Amygdala (tissue), 56 donors: ENCODE measurements at places on chromosomes 16 and 17.

GRCh38 chr17:44880062-44880461 lies 19.2 kb downstream of the EFTUD2 start:
- DNase-seq: no peak

GRCh38 chr17:51740531-51740930 lies 418.0 kb downstream of the CA10 start:
- DNase-seq: no peak

GRCh38 chr16:535446-536405 lies 8.2 kb downstream of the CAPN15 start:
- no peak for DNase-seq

GRCh38 chr17:18280766-18281371 lies 20.4 kb downstream of the MIEF2 start:
- no peak for DNase-seq

GRCh38 chr16:1394367-1394951 lies 20.0 kb downstream of the UNKL start:
- no peak for DNase-seq

DNA sequence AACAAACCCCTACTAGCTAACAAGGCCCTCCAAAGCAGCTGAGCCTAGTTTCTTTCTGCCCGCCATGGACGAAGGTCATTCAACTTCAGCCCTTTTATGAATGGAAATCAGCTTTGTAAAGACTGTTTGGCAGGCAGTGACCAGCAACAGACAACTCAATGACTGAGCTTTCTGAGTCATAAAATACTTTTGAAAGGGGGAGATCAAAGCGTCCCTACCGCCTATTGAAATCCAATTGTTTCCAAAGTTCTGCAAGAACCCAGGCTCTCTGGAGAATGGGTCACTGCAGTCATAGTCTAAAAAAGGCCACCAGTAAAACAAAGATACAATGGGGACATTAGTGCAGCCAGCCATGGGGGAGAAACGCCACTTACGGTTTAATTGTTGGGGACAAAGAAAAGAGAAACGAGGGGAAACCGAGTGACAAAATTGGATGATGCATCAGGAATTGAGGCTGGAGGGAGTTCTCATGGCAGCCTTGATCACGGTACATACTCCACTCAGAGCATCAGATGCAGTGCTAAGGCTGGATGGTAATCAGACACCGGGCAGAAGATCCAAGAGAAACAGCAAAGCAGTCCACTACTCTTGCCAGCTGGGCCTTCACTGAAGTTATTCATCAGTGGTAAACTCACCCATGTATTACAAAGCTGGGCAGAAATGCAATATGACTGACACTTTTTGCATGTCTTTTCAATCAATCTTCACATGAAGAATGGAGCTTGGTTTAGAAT lies 9.8 kb downstream of the ADAMTS18 start:
- DNase-seq: no peak

DNA sequence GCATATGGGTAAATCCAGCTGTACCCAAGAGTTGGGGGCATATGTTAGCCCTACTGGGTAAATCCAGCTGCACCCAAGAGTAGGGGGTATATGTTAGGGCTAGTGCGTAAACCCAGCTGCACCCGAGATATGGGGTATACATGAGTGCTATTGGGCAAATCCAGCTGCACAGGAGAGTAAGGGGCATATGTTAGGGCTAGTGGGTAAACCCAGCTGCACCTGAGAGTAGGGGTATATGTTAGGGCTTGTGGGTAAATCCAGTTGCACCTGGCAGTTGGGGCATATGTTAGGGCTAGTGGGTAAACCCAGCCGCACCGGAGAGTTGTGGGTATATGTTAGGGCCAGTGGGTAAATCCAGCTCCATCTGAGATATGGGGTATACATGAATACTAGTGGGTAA lies 80.9 kb downstream of the WWOX start:
- DNase-seq: no peak

DNA sequence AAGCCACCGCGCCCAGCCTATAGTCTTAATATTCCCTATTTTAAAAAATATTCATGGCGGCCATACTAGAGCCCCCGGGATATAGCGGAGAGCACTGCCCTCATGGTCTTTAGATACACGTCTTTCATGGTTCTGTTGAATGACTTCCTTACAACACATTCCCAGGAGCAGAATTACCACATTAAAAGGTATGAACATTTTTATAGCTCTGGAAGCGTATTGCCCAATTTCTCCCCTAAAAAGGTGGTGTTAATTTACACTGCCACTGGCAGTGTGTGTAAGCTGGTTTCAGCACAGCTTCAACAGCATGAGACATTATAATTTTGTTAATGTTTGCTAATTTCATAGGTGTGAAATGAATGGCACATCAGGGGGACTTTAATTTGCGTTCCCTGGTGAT lies 19.0 kb downstream of the C17orf100 start:
- no peak for DNase-seq

GRCh38 chr17:65487161-65487560 lies 74.3 kb downstream of the AXIN2 start:
- DNase-seq: no peak

- DNase-seq: no peak
Observed at GRCh38 chr16:88408561-88409142, 25.9 kb downstream of the ZNF469 start.

DNA sequence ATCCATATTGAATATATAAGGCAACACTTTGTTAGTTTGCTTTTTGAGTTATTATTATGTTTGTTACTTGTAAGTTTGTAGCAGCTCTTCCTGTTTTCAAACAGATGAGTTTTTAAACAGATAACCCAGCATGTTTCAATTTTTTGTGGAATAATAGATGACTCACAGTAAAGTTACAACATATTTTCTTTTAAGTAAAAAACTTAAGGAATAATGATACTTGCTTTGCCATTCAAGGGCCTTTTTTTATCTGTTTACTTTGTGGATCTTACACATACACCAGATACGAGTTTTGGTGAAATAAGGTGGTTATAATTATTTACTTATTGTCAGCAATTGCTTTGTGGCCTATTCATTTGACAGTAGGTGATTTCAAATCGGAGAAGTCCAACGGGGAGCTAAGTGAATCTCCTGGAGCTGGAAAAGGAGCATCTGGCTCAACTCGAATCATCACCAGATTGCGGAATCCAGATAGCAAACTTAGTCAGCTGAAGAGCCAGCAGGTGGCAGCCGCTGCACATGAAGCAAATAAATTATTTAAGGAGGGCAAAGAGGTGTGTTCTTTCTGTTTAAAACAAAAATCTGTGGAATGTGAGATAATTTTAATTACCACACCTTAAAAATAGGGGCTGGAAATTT lies 66.3 kb downstream of the BPTF start:
- DNase-seq: no peak

DNA sequence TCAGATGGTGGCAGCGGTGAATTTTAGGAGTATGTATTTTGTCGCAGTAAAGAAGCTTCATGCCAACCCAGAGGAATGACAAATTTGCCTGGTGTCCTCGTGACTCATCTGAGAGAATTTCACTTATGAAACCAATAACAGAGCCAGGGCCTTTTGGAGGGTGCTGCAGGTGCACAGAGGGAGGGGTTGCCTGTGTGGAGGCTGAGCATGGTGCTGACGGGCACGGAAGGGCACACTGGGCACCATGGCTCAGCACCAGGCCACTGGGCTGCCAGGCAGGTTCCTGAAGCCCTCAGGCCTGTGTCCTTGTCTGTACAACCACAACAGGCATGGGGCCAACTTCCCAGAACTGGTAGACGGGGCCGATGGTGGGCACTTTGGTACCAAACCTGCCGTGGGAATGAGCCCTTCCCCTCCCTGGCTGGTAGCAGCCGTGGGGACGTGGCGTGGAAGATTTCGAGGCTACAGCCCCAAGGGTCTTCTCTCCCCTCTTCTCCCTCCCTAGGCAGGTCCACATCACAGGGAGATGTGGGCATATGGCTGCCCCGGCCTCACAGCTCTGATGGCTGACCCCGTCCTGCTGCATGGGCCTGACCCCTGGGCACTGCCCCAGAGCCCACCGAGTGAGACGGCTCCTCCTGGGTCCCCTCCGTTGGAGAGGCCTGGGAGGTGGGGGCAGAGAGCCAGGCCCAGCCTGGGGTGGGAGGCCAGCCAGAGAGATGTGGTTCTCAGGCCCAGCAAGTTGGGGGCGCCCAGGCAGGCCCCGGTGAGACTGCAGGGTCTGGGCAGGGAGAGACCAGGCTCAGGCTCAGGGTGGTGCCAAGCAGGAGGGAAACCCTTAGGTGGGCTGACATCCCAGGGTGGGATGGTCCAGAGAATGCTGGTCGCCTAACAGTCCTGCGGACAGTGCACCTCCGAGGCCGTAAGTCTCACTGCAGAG lies 30.2 kb upstream of the ZNF469 start:
- DNase-seq: no peak

DNA sequence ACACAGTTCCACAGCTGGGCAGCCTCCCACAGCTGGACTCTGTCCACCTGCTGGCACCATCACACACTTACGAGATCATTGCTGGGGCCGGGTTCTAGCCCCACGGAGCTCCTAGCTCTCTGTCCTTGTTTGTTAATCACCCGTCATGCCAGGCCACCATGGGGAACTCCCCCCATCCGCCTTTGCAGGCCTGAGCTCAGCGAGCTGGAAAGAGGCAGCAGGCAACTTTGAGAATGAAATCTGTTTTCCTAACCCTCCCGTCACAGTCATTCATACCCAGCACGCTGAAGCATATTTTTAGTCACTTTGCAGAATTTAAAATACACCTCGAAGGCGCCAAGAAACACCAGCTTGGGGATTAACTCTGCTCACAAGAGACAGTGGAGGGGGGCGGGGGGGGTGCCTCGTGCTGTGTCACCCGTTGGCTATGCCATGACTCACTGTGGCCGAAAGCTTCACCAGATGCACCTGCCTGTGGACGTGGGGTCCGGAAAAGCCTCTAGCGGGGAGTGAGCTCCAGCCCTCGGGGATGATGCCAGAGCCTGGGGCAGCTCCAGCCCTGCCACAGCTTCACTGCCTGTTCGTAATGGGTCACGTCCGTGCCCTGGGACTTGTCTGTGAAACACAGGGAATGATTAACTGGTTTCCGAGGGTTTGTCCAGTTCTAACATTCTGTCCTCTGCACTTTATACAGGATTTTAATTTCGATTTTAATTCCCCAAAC lies 1.4 kb upstream of the SPNS2 start:
- no peak for DNase-seq

- DNase-seq: no peak
Observed at GRCh38 chr17:4969047-4969550, 1.5 kb upstream of the SPAG7 start.

GRCh38 chr16:81693744-81694303 lies 85.3 kb upstream of the PLCG2 start:
- no peak for DNase-seq

- no peak for DNase-seq
Observed at GRCh38 chr17:48470388-48471034, 40.5 kb upstream of the SKAP1 start.

GRCh38 chr16:79336437-79337229 lies 263.9 kb downstream of the MAF start:
- DNase-seq: no peak

- DNase-seq: no peak
Observed at GRCh38 chr16:7397901-7398300, 65.3 kb downstream of the RBFOX1 start.

DNA sequence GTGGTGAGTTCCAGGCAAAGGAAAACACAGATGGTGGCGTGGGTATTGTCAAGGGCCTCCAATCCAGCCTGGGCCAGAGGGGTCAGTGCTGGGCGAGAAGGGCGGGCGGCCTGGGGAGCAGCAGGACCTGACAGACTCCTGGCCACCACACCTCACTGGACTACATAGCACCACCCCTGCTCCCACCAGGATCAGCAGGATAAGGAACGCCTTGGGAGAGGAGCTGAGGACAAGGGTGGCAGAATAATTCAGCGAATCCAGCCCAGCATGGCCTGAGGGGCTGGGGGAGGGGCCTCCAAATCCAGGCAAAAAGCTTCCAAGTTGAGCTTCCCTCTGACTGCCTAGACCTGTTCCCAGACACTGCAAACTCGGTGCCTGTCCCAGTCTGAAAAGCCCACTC lies 6.5 kb downstream of the DLX4 start:
- DNase-seq: no peak

GRCh38 chr16:88915639-88916327 lies 49.3 kb upstream of the PABPN1L start:
- DNase-seq: no peak

DNA sequence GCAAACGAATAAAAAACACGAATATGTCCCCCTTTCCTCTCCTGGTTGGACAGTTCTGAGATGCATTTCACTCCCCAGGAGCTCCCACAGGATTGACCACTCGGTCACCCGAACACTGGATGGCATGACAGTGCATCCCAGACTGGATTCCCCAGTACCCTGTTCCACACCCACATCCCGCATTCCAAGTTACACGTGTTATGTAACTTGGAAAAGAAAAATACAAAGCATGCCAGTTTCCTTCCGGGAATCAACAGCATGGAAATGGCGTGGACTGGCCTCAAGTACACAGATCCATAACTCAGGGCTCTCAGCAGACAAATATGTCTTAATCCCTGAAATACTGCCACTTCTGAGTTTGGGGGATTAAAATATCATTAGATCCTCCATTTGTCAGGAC lies 12.6 kb upstream of the KLHL36 start:
- no peak for DNase-seq

- no peak for DNase-seq
Observed at GRCh38 chr17:16912021-16912962, 59.6 kb downstream of the TNFRSF13B start.

GRCh38 chr16:31335431-31335830 lies 19.5 kb upstream of the ITGAX start:
- no peak for DNase-seq

- no peak for DNase-seq
Observed at GRCh38 chr17:33968350-33969044, 286.6 kb upstream of the CCL2 start.

GRCh38 chr16:46954562-46954961 lies 18.9 kb downstream of the DNAJA2 start:
- no peak for DNase-seq

- DNase-seq: no peak
Observed at GRCh38 chr17:40251576-40251975, 32.5 kb downstream of the WIPF2 start.

- DNase-seq: no peak
Observed at GRCh38 chr17:76675648-76676047, 32.1 kb upstream of the ST6GALNAC1 start.

DNA sequence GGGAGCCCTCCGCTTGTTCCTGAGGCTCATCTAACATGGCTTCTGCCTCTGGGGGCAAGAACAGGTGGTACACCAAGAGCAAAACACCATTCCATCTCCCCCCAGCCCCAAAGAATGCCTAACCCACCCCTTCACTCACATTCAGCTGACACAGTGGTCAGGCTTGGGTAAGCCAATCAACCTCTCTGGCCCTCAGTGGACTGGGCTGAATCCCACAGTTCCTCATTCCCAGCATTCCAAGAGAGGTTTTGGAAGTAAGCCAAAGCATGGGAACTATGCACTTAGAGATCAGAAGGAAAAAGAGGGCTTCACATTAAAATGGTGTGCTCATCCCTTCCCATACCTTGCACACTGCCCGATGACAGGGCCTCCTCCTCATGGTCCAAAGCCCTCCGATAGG lies 7.8 kb downstream of the PIGS start:
- DNase-seq: no peak

DNA sequence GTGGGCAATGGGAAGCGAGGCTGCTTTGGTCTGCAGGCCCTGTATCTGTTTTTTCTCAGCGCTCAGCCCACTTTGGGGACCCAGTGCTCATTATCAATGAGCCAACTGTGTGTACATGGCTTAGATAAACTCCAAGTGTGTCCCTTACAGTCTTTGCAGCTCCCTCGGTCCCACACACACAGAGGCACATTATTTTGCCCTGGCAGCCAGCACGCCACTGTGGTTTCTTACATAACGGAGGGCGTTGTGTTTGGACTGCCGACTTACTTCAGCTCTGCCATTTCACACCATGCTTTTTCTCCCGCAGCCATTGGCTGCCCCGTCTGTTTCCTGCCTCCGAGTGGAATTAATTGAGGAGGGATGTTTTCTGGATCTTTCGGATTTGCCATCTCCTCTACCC lies 56.5 kb upstream of the CLEC18A start:
- DNase-seq: peak; percentile 78
